ENCODE measurements at places on chromosomes 7 and 10. TPM values are rescaled to one million over a fixed set of nuclear protein-coding genes. Genes with fewer than 3 reads are reported as not detected.
A peak's percentile ranks its signal among the peaks of the same experiment; 100 is the strongest.

DNA sequence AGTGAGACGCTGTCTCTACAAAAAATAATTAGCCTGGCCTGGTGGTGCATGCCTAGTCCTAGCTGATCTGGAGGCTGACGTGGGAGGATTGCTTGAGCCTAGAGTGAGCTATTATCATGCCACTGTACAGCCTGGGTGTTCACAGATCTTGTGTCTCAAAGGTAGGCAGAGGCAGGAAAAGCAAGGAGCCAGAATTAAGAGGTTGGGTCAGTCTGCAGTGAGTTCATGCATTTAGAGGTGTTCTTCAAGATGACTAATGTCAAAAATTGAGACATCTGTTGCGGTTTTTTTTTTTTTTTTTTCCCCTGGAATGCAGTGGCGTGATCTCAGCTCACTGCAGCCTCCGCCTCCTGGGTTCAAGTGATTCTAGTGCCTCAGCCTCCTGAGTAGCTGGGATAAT, 5.4 kb downstream of the PPIA start:
- H3K4me1 ChIP-seq, result peaks cover 18% of the 10 kb centered on the region
- peak overlapping the region; percentile 37 for H3K4me3 ChIP-seq
- H3K36me3 ChIP-seq, result peaks cover 39% of the 10 kb centered on the region
- H3K27me3 ChIP-seq, result peaks cover 8% of the 10 kb centered on the region

DNA sequence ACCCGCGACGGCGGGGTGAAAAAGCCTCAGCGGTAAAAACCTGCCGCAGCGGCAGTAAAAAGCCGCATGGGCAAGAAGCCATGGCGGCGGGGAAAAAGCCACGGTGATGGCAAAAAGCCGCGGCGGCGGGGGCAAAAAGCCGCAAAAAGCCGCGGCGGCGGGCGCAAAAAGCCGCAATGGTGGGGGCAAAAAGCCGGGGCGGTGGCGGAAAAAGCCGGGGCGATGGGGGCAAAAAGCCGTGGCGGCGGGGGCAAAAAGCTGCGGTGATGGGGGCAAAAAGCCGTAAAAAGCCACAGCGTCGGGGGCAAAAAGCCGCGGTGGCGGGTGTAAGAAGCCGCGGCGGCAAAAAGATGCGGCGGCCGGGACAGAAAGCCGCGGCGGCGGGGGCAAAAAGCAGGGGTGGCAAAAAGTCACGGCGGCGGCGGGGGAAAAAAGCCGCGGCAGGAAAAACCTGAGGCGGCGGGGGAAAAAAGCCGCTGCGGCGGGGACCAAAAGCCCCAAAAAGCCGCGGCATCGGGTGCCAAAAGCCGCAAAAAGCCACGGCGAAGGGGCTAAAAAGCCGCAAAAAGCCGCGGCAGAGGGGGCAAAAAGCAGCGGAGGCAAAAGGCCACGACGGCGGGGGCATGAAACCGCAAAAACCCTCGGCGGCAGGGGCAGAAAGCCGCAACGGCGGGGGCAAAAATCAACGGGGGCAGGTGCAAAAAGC, 488.5 kb downstream of the ZNF33B start:
- H3K4me1 ChIP-seq, result no peaks in the 10 kb centered on the region
- H3K4me3 ChIP-seq, result no peak overlapping the region

GRCh38 chr10:71378336-71379117, 18.2 kb upstream of the CDH23 start:
- no peak for DNase-seq
- H3K4me1 ChIP-seq, result peaks cover 19% of the 10 kb centered on the region
- H3K4me3 ChIP-seq, result no peak overlapping the region
- H3K27me3 ChIP-seq, result peaks cover 4% of the 10 kb centered on the region

The NACAD gene
- total RNA-seq, result 3.5 TPM

GRCh38 chr7:100565133-100565571, 8.5 kb downstream of the SAP25 start:
- no peak overlapping the region for H3K4me3 ChIP-seq
- H3K27ac ChIP-seq, result no peak overlapping the region
- DNase-seq, result no peak
- H3K36me3 ChIP-seq, result peaks cover 16% of the 10 kb centered on the region
- peaks cover 16% of the 10 kb centered on the region for H3K27me3 ChIP-seq

- H3K4me1 ChIP-seq, result no peaks in the 10 kb centered on the region
- no peak for DNase-seq
- H3K27ac ChIP-seq, result no peak overlapping the region
- no peak overlapping the region for H3K4me3 ChIP-seq
- H3K27me3 ChIP-seq, result no peaks in the 10 kb centered on the region
Observed at GRCh38 chr10:94617389-94617944, 66.1 kb upstream of the CYP2C18 start.

The AOAH gene
- total RNA-seq, result 0.28 TPM

- H3K27ac ChIP-seq, result no peak overlapping the region
- DNase-seq, result no peak
- H3K36me3 ChIP-seq, result no peaks in the 10 kb centered on the region
- no peak overlapping the region for H3K4me3 ChIP-seq
- peaks cover 16% of the 10 kb centered on the region for H3K4me1 ChIP-seq
- peaks cover 3% of the 10 kb centered on the region for H3K27me3 ChIP-seq
Observed at GRCh38 chr7:122881324-122881723, 4.9 kb downstream of the CADPS2 start.

DNA sequence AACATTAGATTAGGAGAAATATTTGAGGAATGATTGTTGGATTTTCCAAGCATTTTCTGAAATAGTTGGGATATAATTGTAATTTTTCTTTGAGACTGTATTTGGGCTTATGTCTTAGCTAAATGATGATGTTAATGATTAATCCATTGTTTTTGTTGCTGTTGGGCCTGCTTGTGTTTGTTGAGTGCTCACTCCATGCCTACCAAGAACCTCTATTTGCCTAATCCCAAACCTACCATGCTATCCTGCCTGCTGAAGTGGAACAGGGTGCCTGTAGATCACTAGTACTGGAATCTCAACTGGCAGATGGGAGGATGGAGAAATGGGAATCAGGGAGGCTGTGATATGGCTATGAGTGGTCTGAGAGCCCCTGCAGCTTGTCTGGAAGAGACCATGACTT, 565.5 kb downstream of the SORCS3 start:
- H3K27me3 ChIP-seq, result no peaks in the 10 kb centered on the region
- no peak overlapping the region for H3K27ac ChIP-seq
- no peak for DNase-seq
- H3K4me3 ChIP-seq, result no peak overlapping the region
- H3K4me1 ChIP-seq, result peaks cover 13% of the 10 kb centered on the region
- no peaks in the 10 kb centered on the region for H3K36me3 ChIP-seq

The FAM24B gene
- 2.7 TPM for total RNA-seq

The HOXA11 gene
- total RNA-seq, result not detected

The ZNF425 gene
- 6.2 TPM for total RNA-seq

The RPP38 gene
- 13.0 TPM for total RNA-seq

The SLC26A4 gene
- 0.67 TPM for total RNA-seq

All from endothelial cell (in vitro differentiated cells).